Stimulated activated CD8-positive, alpha-beta memory T cell treated with anti-CD3 and anti-CD28 coated beads, Interleukin-2, amount 100 ng/mL, for 1 hour (primary cell): ENCODE measurements at places on chromosomes 7 and 10.

DNA sequence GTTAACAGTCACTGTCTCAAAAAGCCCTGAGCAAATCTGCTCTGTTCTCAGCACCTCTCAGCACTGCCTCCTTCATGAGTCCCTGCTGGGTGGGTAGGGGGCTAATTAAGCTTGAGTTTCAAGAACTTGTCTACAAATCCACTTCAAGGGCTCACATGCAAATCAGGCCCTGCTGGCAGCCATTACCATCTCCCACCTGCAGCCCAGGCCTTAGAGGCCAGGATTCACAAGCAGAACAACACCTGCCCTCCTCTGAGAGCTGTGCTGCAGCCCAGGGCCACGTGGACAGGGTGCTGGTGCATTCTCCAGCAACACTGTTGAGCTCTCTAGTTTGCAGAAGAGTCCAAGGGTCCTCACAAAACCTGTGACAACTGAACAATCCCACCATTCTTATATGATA lies 119.2 kb downstream of the DPP6 start:
- no peak for DNase-seq

DNA sequence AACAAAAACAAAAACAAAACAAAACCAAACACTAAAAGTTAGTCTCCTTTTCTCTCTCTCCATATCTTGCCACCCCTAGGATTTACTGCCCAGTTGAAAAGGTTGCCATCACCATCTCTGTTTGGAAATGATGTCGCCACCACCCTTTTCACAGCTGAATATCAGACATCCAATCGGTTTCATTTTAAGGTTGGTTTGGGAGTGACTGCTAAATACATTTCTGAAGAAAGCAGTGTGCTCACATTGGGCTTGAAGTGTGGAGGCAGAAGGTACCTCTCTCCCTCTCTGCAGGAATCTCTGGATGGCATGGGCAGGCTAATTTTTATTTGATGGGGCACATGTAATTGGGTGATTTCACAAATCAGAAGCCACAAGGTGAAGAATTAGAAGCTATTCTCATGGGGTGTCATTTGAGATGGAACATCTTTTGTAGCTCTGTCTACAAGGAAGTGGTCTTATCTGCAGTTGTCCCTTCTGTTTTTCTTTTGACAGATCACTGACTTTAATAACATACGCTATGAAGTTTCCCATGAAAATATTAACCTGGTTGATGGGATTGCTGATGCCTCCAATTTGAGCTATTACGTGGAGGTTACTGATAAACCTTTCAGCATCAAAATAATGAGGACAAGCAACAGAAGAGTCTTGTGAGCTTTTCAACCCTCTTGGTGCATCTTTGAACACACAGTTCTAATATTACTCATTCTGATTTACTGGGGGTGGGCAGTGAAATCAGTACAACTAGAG lies 20.1 kb downstream of the MGAM2 start:
- DNase-seq = no peak

DNA sequence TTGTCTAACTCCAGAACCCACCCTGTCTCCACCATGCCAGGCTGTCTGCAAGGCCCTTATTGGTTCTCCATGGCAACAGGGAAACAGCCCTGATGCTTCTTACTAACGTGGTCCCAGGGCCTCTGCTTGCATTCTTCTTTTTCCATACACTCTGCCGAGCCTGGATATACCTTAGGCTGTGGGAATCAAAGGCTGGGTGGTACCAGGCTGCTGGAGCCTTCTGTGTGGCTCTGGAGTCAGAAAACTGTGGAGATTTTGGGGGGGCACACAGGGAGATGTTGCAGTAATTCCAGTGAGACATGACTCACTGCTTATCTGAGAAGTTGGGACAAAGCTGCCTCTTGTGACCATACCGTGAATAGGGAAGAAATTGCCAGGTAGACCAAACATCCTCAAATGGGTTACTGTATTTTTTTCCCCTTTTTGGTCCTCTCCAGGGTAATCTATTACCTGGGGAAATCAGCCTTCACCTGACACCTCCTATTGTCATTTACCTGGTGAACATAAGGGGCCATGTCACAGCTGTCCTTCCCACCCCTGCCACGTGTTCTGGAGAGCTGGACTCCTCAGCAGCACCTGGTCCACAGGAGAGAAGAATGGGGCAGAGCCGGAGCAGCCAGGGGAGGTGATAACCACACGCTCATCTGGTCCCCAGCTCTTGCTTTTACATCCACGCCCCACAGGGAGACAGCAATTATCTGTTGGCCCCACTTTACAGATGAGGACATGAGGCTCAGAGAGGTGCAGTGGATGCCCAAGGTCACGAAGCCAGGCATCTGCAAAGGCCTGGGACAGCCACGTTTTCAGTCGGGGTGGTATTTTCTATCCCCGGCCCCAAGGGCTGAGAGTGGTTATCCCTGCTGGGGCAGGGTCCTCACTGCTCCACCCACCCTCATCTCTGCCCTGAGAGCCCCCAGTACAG lies 4.6 kb downstream of the CHST3 start:
- DNase-seq = no peak

DNA sequence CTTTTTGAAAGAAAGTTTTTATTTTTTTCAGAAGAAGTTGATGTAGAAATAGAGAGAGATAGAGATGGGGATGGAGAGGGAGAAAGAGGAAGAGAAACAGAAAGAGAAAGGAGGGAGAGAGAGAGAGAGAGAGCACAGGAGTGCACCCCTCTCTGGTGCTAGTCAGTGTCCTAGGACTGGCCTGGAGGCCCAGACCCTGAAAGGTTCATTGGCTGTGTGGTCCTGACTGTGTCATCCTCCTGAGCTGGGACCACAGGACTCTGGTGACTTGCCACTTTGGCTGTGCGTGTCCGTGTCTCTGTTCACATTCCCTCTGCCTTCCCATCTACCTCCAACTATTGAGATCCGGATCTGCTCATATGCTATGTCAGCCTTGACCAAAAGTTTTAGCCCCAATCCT lies 62.1 kb upstream of the SHH start:
- DNase-seq = no peak

DNA sequence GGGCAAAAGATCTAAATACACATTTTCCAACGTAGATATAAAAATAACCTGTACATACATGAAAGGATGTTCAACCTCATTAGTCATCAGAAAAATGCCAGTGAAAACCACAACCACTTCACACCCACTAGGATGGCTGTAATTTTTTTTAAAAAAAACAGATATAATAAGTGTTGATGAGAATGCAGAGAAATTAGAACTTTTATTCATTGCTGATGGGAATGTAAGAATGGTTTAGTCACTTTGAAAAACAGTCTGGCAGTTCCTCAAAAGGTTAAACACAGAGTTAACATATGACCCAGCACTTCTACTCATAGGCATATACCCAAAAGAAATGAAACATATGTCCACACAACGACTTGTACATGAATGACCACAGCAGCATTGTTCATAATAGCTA lies 32.3 kb upstream of the PRKCQ start:
- no peak for DNase-seq

DNA sequence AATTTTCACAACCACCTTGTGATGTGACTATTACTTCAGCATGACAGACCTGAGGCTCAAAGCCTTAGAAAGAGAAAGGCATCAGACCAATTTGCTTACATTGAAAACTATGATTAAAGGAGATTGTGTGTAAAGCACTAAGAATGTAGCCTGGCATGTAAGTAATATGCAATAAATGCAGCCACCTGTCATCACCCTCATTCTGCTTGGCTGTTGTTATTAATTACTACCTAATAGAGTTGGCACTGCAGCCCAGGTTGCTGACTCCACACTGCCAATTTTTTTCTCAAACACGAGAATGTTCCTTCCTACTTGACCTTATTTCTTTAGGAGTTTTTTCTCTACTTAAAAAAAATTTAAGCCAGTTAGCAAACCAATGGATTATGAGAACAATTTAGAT lies 61.2 kb upstream of the NPVF start:
- DNase-seq = no peak

DNA sequence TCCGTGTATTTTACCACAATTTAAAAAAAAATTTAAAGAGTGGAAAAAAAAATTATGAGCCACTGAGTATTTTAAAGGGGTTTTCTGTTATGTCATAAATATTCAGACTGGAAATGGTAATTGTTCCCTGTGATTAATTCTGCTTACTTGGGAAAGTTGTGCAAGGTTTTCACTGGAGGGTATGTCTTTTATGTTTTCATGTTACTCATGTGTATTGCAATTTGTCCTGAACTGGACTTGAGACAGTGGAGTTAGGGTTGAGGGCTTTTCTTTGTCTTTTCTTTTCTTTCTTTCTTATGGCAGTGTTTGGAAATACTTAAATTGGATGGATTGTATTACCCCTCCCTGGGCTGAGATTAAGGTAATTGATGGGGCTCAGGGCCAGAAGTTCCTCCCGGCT lies 257.7 kb downstream of the BAMBI start:
- DNase-seq = no peak

GRCh38 chr7:51732116-51732515 lies 415.5 kb upstream of the COBL start:
- no peak for DNase-seq

GRCh38 chr10:71927776-71928592 lies 36.2 kb upstream of the CHST3 start:
- DNase-seq = no peak

GRCh38 chr10:132557696-132558515 lies 20.3 kb downstream of the INPP5A start:
- no peak for DNase-seq

DNA sequence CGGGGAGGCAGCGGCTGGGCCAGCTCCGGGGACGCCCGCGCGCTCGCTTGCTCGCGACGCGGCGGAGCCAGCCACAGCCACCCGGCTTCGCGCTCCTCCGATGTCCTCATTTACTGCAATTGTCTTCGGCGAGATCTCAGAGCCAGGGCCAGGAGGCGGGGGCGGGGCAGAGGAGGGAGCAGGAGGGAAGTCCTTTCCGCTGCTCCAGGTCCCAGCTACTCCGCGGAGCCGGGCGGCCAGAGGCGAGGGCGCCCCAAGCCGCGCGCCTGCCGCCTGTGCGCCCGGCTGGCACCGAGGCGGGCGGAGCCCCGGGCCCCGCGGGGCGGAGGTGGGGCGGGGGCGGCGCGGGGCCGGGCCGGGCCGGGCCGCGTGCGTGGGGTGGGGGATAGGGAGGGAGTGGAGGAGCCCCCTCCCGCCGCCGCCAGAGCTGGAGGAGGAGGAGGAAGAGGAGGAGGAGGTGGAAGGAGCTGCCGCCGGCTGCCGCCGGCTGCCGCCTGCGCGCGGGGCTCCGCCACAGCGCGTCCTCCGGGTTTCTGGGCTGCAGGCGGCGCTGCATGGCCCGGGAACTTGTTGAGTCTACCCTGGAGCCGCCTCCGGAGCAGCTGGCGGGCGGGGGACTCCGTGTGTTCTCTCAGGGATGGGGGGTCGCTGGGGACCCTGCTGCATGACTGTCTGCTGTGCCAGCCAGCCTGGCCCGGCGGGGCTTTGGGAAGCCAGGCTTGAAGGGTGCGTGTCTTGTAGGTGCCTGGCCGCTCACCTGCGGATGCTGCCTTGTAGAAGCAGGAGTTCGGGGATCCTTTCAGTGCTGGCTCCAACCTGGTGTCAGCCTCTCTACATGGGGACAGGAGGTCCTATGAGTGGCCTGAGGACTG lies at the start of gene INSYN2A:
Gene INSYN2A (minus strand): TSS at position 310 of the 872 bp plus-strand sequence. CDS start 20,196 bp downstream, outside the sequence.
- DNase-seq = no peak

- DNase-seq = no peak
These were observed 19.8 kb upstream of the PFKP start for GRCh38 chr10:3047596-3047995.

- no peak for DNase-seq
These were observed 304.5 kb upstream of the LRRN3 start for GRCh38 chr7:110786328-110786965.

DNA sequence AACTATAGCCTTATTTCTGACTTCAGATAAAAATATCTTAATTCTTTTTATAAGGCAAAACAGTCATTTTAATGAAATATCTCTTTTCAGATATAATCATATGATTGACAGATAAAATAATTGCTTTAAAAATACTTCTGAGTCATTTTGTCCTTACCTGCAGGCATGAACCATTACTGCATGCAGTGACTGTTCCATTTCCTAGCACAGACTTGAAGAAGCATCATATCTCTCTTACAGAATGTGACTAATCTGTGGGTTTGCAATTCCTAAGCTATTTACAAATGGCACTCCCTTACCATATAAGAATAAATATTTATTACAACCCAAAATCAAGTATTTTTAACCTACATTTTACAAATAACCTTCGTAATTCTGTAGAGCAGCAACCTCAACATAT lies 120.7 kb downstream of the SRPK2 start:
- DNase-seq = no peak

- no peak for DNase-seq
These were observed 71.4 kb upstream of the ANTXRL start for GRCh38 chr10:46215426-46215825.

- DNase-seq = no peak
These were observed 111.0 kb upstream of the ANLN start for GRCh38 chr7:36278620-36279172.

GRCh38 chr7:133091943-133092464 lies 10.1 kb upstream of the CHCHD3 start:
- no peak for DNase-seq

DNA sequence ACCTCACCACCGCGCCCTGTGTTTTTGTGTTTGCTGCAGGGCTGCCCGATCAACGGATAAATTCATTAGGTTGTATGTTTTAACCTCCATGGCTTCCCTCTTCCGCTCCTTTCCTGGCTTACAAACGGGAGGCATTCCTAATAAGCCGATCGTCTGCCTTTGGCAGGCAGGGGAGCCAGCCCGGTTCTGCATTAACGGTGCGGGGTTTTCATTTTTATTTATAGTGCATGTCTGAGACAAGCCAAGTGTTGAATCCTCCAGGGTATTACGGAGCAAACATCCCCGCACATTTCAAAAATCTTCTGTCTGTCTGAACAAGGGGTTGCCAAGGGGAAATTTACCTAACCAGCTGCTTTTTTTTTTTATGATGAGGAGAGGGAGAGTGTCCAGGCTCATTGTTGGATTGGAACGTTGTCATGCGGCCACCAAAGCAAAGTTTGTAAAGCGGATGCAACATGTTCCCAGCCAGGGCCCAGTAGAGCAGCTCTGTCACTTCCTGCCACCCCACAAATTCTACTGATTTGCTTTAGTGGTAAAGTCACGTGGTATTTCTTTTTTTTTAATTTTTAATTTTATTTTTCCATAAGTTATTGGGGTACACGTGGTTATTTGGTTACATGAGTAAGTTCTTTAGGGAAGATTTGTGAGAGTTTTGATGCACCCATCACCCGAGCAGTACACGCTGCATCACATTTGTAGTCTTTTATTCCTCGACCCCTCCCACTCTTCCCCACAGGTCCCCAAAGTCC lies 92.3 kb upstream of the BAIAP2L1 start:
- DNase-seq = no peak

DNA sequence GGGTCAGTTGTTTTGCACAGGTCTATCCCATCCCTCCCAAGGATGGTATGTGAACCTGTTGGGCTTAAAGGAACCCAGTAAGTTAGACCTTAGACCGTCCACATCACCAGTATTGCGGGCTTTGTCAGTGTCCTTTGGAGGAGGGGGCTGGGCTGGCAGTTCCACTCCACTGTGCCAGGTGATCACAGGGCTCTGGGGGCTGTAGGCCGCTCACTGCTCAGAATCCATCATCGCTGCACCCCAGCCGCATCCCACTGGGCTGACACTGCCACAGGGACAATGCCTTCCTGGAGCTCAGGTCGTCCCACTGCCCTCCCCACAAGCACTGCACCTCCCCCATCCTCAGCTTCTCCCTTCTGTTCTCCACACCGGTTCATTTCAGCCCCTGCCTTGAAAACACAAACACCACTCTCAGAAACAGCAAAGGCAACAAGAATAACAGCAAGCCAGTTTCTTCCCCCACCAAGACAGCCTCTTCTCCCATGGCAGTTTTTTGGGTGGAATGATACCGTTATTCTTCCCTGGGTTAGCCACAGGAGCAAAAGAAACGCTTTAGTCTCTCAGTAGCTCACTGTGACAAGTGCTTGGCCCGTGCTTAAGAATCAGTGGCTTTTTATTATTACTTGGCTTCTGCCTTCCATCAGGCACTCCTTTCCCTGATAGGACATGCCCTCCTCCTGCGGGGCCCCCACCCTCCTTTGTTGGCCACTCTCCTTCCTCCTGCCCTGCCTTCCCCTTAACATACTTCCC lies 111.2 kb downstream of the GRK5 start:
- DNase-seq = no peak
